ENCODE measurements at places on chromosomes 12 and 14.

- no peak for DNase-seq
Observed at GRCh38 chr12:131407221-131408035, 303.5 kb upstream of the SFSWAP start.

DNA sequence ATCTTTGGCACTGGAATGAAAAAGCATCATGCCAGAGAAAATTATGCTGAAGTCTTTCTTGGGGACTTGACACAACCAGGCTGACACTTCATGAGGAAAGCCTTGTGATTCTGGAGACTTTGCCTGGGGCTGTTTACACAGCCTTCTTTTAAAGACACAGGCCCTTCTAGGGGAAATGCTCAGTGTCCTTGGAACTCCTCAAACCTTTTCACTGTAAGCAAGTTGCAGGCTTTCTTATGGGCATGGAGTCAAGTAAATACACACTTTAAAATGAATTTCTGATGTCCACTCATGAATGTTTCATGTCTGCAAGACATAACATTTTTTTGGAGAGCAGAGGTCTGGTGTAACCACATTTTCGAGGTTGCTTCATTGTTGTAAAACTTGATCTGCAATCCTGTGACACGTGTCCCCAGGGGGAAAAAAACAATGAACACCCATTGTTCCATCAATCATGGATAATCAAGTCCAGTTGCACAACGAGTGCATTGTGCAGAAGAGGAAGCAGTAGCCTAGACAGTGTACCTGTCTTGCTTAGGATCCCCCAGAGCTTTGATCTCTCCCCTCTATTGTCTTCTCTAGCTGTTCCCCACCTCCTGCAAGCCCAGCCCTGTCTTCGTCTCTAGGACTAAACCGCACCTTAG lies 155.1 kb upstream of the PRICKLE1 start:
- DNase-seq: no peak

GRCh38 chr14:68977718-68978171 lies 1.4 kb downstream of the ACTN1 start:
- peak; percentile 74 for DNase-seq

GRCh38 chr12:1197264-1198018 lies 206.4 kb downstream of the ERC1 start:
- DNase-seq: no peak
